AG20443 (cell line): ENCODE measurements at places on chromosomes 5 and 9.

DNA sequence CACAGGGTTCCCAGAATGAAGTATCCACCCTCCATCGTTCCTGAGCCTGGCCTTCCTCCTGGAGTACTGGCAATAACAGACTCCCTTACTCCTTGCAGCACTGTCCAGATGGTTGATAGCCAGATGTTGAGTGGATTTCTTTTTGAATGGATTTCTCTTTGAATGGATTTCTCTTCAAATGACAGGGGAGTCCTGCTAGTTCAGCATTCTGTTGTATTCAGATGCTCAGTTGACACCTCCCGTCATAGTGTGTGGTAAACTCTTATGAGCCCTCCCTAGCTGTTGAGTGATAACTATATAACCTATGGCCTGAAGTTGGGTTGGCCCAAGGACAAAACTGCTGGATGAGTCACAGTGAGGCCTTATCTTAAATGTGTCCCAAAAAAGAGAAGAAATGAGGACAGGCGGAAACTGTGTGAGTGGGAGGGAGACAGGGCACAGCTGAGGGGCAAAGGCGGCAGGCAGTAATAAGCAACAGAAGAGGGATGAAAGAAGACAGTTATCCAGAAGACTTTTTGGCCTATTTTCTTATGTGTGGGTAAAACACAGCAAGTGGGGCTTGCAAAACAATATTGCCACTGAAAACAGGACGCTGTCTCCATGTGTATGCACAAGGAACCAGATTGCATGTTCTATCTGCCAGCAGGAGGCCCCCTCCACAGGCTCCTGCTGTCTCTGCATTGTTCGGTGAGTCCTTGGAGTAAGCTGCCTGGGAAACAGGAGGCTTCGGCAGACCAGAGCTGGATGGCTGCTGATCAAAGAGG is 209.5 kb upstream of the S1PR3 start:
- DNase-seq: no peak

GRCh38 chr5:50794812-50795211 is 128.4 kb downstream of the PARP8 start:
- no peak for DNase-seq

DNA sequence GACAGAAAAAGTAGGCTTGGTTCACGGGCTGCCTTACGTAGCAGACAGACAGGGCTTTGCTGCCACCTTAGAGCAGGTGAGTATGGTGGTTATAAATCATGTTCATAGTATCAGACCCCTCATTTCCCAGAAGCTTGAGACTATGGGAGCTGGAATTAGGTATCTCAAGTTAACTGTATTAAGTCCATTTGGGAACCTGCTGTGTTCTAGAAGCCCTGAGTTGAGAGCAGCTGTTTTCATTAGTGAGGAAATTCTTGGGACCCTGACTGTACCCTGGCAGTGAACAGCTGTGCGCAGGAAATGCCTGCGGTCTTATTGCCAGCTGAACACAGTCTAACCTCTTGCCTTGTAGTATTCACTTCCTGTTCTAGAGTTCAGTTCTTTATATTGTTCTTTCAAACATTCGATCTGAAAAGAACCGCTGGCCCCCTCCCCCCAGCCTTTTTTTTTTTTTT is 29.8 kb downstream of the UGCG start:
- no peak for DNase-seq

DNA sequence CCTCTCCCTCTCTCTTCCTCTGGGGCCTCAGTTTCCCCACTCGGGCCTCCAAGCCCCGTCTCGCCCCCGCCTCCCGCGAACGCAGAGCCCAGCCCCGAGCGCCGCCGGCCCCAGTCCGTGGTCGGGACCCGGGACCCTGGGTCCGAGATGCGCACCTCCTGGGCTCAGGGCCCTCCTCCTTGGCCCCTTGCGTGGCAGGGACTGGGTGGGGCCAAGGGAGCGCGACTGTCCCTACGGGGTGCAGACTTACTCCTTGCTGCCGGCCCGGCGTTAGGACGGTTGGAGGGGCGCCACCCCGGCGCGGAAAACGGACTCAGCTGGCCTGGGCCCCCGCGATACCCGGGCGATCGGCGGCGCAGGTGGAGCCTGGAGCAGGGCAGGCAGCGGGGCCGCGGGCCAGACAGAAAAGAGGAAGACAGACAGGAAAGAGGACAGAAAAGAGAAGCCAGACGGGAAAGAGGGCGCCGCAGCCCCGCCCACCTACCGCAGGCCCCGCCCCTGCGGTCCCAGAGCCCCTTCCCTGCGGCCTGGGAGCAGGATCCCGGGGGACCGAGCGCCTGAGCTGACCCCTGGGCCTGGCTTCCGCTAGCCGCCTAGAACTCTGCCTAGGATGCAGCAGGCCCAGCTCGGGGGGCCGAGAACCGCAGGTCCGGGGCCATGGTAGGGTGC is at the start of gene GBGT1:
Gene GBGT1 (minus strand): TSS at position 411 of the 669 bp plus-strand sequence. CDS start 1,502 bp downstream, outside the sequence.
- DNase-seq: peak; percentile 72

- DNase-seq: no peak
These were observed 11.7 kb upstream of the NSMF start for GRCh38 chr9:137470785-137471184.

GRCh38 chr5:131263648-131264450 is at the start of gene CDC42SE2:
CDC42SE2 (plus strand) TSS chr5:131264053; CDS start chr5:131359494, 95,441 bp downstream.
- peak; percentile 99 for DNase-seq

GRCh38 chr5:76074487-76075065 is 8.6 kb upstream of the SV2C start:
- no peak for DNase-seq

DNA sequence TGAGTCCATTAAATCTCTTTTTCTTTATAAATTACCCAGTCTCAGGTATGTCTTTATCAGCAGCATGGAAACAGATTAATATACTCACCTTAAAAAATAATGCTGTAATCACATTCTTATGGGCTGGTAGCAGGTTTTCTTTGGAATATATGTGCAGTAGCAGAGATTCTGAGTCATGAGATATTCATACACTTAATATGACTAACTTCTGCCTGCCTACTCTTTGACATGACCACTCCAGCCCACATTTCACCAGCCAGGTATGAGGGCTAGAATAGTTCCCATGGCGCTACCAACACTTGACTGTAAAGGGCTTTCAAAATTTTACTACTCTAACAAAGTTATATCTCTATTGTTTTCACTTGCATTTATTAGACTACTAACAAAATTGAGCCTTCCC is 74.1 kb upstream of the GHR start:
- DNase-seq: no peak

DNA sequence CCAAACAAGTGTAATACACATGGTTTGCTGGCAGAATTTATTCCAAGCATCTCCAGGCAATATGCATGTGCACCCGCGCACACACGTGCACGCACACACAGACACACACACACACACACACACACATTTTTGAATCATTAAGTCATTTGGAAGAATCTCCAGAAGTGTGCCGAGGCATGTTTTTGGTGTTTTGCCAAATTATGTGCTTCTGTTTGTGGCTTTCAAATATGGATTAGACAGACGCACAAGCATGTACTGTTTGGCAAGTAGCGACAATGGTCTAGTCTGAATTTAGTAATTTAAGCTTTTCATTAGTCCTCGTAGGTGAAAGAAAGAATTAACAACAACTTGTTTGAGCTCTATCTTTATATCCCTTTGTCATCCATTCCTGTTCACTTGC is 36.7 kb downstream of the NFIB start:
- DNase-seq: peak; percentile 43

DNA sequence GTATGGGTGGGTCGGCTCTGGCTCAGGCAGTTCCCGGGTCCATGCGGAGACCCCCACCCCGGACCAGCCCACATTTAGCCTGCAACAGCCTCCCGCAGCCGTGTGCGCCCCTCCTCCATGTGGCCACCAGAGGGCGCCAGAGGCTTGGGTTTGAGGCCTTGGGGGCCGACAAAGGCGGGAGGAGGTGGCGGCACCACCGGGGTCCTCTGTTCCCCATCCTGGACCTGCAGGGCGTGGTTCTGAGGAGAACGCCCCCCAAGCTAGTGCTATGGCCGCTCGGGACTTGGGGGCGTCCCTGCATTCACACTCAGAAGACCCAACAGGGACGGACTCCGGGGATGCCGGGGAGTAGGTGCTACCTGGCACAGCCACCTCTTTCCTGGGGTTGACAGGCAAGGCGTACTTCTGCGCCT is 16.5 kb downstream of the ASS1 start:
- peak; percentile 82 for DNase-seq

- DNase-seq: no peak
These were observed 103.3 kb downstream of the DIRAS2 start for GRCh38 chr9:90539286-90539685.

DNA sequence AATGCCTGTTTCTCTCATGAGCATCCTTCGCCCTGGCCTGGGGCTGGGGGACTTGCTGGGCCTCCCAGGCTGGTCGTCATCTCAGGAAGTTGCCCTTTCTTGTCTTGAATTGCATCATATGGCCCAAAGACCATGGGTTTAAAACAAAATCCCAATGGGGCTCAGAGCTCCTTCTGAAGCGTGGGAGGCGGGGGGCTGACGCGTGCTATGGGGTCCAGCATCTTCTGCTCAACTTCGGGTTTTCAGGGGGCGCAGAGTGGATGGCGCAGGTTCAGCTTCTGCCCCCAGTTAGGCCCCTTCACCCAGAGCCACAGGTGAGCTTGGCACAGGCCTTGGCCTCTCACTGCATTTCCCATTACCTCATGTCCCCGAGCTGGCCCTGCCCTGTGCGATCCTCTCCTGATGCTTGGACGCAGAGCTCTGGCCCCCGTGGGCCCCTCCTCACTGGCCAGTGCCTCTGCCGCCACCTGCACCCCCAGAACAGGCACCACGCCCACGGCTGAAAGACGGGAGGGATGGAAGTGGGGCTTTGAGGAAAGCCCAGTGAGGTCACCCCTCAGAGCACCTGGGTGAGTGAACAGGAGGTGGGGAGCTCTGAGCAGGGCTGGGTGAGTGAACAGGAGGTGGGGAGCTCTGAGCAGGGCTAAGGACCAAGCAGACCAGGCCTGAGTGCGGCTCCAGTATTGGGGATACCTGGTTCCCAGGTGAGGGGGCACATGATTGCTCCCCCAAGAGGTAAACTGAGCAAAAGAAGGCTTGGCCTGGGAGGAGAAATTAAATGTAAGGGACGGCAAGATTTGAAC is 56.0 kb downstream of the TRIP13 start:
- no peak for DNase-seq

DNA sequence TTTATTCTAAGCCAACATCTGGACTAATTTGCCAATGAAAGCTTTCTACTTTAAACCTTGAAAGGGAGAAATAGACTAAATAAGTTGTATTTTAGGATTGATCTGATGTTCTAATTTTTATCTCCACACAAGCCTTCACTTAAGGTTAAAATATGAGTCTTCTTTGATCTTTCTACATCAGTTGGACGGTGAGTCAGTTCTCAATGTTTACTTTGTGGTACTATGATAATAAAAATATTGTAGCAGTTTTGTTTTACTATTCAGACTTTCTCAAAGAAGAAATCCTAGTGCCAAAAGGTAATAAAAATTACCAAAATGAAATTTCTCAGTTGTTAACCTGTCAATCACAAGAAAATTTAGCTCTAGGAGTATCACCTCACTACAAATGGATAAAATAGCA is 203.5 kb upstream of the RGMB start:
- DNase-seq: no peak

- peak; percentile 67 for DNase-seq
These were observed 43.1 kb downstream of the SPATA31D1 start for GRCh38 chr9:82031538-82032280.

GRCh38 chr5:166428264-166428803 is 1863.1 kb upstream of the WWC1 start:
- DNase-seq: no peak

DNA sequence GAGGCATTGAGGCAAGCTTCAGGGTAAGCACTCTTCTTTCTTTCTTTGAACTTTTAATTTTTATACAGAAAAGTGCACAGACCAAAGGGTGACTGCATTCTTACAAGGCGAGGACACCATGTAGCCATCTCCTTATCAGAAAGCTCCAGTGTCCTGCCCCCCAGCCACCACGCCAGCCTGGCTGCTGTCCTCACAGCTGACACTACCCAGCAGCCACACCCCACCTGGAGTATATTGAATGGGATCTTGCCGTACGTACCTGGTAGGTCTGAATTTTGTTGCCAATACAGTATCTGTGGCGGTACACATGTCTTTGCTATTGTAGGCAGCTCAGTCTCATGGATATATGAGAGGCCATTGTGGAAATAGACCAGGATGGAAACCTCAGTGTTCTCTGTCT is 284.0 kb upstream of the IRX2 start:
- DNase-seq: no peak

DNA sequence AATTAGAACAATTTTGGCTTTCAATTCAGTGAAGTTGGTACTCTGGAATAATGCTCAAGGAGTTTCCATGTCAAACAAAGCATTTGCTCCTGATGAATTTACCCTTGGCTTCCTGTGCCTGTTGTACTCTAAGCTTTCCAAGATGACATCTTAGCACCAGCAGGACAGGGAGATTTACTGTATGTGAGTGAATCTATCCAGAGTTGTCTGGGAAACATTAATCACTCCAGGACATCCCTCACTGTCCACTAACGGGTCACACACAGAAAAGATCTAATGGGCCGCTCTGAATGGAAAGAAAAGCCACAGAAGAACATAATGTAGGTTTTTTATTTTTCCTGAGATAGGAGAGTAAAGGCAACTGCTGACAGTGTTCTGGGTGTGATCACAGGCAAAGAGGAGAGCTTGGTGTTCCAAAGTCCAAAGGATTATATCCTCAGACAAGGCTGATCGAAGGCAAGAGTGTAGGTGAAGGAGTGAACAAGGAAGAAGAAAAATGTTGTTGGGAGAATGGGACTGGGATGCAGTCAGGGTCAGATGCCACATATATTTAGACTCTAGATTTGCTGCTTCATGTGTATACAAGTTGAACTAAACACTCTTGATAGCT is 167.7 kb upstream of the RPS23 start:
- no peak for DNase-seq

DNA sequence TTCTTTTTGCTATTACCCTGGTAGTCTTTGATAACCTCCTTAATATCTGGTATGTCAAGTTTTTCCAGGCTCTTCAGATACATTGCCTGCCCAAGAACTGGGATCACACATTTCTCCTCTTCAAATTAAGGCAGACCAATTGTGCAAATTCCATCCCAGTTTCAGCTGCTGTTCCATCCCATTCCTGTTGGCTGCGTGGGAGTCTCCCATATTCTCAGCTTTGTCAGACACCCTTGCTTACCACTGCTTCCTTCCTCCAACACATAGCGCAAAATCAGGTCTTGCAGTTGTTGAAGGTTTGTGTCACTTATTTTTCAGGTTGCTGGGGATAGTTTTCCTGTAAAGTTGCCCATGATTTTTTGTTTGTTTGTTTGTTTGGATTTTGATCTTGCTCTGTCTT is 15.2 kb downstream of the HCN1 start:
- DNase-seq: no peak

GRCh38 chr5:141913560-141914198 is 10.0 kb upstream of the DELE1 start:
- peak; percentile 21 for DNase-seq

DNA sequence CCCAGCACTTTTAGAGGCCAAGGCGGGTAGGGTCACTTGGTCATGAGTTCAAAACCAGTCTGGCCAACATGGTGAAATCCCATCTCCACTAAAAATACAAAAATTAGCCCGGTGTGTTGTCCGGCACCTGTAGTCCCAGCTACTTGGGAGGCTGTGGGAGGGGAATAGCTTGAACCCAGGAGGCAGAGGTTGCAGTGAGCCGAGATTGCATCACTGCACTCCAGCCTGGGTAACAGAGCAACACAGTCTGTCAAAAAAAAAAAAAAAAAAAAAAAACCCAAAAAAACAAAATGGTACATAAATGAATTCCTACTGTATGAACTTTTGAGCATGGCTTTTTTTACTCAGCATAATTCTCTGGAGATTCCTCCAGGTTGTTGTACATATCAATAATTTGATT is 37.6 kb upstream of the PCAT7 start:
- no peak for DNase-seq
